ENCODE measurements at places on chromosomes 1 and 21.
A peak's percentile ranks its signal among the peaks of the same experiment; 100 is the strongest.

- DNase-seq: no peak
These were observed 101.9 kb upstream of the LBR start for GRCh38 chr1:225529726-225530125.

DNA sequence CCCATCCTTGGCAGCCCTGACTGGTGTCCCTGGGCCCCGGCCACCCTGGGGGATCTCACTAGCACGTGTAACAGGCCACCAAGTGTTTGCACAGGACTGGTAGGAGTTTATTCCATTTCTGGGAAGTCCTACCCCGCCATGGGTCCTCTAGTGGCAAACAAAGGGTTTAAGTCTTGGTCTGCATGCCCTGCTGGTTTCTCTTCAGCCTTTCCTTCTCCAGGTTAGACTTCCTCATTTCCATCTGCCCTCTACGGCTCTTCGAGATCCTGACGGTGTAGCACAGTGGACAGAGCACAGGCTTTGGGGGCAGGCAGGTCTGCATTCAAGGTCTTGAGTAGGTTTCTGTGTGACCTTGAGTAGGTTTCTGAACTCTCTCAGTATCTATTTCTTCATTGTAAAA is 2.8 kb downstream of the AGTRAP start:
- DNase-seq: peak; percentile 71

DNA sequence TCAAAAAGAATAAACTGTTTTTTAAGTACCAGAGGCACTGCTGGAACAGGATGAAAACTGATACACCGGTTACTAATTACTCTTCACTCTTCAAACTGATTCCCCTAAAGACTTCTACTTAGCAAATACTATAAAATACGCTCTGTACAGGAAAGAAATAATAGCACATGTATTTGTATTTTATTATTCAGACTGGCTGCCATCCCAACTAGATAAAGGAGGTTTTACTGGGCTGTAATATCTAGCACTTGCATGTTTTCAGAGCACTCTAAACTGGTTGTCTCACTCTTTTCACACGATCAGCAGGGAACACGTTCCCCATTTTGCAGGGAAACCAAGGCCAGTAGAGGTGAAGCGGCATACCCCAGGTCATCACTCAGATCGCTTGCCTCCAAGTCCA is 9.2 kb downstream of the SMIM12 start:
- no peak for DNase-seq

- peak; percentile 13 for DNase-seq
These were observed 35.3 kb downstream of the DTL start for GRCh38 chr1:212070720-212071302.

- DNase-seq: no peak
These were observed 40.8 kb downstream of the DSTYK start for GRCh38 chr1:205170532-205171269.
